T-helper 22 cell (primary cell): ENCODE measurements at places on chromosomes 5 and 9.

DNA sequence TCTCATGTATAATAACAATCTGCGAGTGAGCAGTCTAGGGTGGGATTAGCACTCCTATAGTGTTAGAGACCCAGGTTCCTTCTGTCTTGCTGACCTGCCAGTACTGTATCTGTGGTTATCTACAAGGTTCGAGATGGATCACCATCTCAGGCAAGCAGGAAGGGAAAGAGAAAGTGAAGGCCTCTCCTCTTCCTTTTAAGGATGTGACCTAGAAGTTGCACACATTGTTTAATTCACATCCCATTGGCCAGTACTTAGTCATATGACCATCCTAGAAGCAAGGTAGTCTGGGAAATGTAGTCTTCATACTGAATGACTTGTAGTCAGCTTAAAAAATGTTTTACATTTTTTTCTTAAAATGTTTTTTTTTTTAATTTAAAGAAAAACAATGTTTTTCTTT lies 168.6 kb downstream of the CARTPT start:
- no peak for DNase-seq

- DNase-seq, result no peak
Observed at GRCh38 chr9:127809540-127810377, 7.1 kb downstream of the FPGS start.

- DNase-seq, result no peak
Observed at GRCh38 chr5:139637438-139638089, 10.6 kb upstream of the CXXC5 start.

GRCh38 chr9:3161912-3162311 lies 318.0 kb upstream of the PUM3 start:
- no peak for DNase-seq

- DNase-seq, result no peak
Observed at GRCh38 chr9:113656771-113657670, 193.5 kb downstream of the RGS3 start.

GRCh38 chr5:36599986-36600779 lies 6.2 kb upstream of the SLC1A3 start:
- DNase-seq, result no peak

GRCh38 chr5:148397968-148398595 lies 14.3 kb downstream of the FBXO38 start:
- no peak for DNase-seq

DNA sequence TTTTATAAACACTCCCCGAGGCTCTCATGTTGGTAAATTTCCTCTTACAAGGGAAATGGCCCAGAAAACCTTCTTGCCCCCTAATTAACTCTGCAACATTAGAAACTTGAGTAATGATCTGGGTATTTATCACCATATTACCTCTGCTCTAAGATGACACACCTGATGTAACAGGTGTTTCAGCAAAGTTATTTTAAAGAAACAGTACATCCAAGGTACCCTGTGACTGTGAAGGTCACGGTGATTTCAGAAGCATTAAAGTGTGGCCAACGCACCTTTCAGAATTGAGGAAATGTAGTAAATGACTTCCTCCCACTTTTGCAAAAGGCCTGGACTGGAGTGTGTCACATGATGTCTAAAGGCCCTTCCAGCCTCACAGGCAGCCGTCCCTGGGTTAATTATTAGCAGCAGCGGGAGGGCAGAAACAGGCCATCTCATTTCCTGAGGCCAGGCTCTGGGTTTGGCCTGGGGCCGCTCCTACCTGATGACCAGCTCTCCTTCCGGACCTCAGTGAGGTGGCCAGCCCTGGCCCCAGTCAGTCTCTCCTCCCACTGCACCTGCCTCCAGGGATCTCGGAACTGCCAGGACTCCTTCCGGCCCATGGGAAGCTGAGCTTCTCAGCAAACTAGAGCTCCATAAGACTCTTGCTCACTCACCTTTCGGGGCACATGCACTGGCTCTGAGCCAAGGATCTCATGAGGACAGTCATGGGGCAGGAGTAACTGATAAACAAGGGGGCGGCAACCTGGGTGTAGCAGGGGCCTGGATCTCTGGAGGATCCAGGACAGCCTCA lies 20.7 kb downstream of the PTPN3 start:
- DNase-seq, result no peak

DNA sequence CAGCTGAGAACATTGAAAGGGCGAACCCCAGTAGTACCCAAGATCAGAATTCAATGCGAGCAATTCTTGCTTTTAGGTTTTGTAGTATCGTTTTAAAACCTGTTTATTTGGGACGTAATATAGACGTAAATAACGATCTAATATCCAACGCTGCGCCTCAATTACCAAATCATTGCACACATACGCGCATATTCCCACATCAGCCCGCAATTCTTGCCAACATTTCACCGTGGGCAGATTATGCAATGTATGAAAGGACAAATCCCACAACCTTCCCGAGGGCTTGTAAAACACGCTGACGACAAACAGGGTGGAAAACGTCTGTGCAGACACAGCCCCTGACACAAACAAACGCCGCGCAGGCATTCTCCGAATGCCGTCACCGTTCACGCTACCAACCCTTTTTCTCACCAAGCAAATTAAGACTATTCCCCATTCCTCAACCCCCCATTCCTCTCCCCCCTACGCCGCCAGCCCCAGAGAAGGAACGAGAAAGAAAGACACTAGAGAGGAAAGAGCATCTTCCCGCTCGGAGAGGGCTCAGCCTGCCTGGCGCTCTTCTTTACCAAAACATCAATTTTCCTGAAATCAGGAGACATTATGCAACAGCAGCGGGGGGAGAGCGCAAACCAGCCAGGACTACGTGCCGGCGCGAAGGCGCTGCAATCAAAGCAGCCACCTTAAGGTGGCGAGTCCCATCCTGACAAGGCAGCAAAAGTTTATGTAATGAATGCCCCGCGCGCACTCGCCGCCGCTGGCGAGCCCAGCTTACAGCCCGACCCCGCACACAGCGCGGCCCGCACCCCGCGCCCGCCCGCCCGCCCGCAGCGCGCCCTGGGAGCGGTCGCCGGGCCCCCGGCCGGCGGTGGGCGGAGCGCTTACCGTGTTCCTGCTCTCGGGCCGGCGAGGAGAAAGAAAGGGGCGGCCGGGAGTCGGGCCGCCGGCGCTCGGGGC lies 597 bp downstream of the NFIL3 start:
- DNase-seq, result no peak

DNA sequence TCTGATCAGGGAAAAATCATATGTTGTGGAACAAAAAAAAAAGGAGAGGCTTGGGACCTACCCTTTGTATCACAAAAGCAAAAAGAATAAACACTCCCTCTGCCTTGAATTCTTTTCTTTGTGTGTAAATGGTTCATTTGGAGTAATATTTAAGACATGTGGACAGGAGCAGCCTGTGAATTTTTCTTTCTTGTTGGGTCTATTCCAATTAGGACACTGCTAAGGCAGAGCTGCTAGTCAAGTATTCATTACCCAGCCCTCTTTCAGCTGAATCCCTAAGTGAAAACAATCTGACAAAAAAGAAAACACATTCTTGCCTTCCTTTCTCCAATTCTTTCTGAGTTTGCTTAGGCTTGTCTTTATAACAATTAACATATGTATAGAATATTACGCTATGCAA lies 330.0 kb downstream of the EBF1 start:
- DNase-seq, result no peak

DNA sequence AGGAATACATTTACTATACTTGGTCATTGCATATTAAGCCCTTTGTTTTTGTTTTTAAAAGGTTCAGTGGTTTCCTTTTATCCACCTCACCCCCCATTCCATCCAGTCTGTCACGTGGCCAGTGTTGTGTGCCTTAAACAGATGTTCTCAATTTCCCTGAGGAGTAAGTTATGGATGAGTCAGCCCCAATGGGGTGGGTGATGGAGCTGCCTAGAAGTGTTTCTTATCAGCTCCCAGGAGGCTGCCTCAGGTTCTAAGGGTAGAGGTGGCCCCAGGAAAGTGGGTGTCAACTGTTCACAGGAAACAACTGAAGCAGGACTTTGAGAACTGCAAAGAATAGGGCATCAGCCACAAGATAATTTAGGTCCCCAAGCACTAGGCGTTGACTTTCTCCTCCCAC lies 41.1 kb downstream of the ACTBL2 start:
- no peak for DNase-seq

DNA sequence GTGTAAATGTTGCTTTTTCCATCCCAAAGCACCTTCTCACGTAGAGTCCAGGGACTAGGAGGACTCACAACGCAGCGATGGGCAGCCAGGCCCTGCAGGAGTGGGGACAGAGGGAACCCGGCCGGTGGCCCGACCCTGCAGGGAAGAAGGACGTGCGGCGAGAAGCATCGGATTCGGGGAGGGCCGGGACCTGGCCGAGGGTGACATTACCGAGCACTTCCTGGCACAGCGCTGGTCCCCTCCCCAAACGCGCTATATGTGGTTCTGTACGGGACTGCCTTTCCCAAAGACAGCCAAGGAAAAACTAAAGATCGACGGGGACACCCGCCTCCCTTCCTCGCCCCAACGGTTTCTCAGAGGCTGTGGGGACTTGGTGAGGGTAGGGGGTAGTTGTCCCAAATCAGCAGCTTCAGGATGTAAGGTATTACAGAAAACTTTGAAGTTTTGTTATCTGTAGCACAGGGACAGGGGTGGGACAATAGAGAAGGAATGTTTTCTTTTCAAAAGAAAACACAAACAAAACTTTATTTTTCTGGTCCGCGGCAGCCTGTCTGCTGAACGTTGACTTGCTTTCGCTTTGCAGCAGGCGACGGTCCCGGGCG lies 887 bp upstream of the MAP3K1 start:
- peak; percentile 31 for DNase-seq

DNA sequence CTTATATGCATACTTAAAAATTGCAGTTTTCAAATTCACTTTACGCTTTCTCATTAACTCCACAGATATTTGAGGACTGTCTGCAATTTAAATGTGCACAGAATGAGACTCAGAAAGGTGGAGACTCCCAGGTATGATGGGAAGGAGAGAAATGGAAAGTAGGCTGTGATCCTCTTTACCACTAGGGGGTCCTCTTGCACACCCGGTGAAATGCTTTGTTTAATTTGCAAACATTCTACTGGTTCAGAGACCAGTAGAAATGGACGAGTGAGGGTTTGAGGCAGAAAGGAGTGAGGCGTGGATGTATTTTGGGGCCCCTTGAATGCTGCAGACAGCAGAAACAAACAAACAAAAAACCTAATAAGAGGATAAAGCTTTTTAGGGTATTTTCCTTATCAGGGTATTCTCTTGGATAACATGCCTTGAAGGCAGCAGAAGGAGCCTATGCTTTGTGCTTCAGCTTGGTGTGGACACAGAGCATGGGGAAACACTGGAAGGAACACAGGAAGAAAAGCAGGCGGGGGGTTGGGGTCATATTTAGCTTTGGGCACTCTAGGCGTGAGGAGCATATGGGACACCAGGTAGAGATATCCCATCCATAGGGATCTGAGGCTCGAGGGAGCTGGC lies 410.1 kb downstream of the DMRT2 start:
- DNase-seq, result no peak

DNA sequence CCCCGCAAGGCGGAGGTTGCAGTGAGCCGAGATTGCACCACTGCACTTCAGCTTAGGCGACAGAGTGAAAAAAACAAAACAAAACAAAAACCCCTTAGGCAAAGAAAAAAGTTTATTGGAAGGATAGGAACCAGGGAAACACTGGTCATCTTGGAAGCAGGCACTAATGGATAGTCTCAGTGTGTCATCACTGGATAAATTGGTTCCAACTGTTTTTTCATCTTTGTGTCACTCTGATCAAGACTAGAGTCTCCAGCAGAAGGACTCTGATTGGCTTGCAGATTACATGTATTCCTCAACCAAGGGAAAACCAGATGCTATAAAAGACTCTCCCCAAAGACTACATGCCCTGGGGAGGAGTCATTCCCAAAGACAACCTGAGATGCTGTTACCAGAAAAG lies 35.0 kb upstream of the HMHB1 start:
- DNase-seq, result no peak

DNA sequence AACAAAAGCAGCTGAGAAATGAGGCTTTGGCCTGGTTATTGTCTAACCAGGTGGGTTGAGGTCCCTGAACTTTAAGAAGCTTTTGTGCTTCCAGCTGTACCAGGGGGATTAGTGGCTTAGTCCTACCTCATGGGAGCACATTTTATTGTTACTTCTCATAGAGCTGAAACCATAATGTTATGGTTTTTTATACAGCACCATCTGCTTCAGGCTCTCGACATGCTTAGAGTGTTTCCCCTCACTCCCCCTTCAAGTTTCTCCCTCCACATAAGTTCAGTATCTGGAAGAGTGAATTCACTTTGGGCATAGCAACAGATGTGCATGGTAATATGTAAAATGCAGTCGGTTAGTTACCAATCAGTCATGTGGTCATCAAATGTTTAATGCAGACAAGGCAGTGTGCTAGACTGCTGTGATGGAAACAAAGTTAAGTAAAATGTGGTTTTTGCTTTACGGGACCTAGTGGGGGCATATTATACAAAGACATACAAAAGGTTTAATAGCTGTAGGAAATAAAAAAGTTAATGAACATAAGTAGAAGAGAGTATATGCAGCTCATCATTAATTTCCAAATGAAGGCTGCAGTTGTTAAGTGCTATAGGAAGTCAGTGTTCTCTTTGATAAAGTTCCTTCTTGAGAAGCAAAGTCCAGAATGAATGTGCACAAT lies 95.9 kb upstream of the SPRY4 start:
- no peak for DNase-seq

DNA sequence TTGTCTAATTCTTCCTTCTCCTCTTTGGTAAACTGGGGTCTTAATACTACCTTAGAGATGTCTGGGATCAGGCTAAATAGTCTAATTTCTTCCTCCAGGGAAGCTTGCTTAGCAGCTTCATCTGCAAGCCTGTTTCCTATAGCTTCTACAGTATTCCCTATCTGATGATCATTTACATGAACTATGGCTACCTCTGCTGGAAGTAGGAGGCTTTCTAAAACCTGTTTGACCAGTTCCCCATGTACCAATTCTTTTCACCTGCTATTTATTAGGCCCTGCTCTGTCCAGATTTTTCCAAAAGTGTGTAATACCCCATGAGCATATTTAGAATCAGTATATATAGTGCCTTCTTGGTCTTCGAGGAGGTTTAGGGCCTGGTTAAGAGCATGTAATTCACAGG lies 619.8 kb downstream of the HINT1 start:
- DNase-seq, result no peak

GRCh38 chr9:113886026-113886369 lies 9.9 kb downstream of the ZNF618 start:
- DNase-seq, result no peak

DNA sequence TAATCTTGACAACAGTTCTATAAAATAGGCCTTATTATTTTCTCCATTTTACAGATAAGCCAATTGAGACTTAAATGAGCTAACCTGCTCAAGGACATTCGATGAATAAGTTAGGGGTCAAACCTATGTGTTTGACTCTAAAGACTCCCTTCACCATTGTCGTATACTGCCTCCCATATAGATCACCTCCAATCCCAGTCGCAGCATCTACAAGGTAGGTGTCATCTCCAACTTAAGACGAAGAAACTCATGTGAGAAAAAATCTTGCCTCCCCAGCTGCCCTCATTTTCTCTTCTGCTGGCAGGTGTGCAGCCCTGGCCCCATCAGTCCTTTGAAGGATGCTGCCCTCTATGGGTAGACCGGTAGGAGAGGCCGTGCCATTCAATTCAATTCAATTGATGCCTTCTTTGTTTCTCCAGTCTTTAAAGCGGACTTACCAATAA lies 75.2 kb upstream of the SMARCA2 start:
- DNase-seq, result no peak

DNA sequence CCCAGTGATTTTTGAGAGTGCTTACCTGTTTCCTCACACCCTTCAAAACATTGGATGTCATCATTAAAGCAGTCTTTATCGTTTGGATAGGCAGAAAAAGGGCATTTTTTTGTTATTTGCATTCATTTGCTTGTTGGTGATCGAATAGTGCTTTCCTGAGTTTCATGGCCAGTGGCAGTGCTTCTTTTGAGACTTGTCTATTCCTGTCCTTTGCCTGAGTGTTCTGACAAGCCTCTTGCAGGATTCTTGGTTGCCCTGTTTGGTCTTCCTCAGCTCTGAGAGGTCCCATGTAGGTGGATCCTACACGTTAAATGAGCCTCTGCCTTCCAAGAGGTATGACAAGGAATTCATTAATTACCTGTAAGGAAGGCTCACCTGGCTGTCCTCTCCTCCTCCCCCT lies 52.8 kb downstream of the DAB2IP start:
- DNase-seq, result no peak
